Adrenal gland (tissue), 19 donors: ENCODE measurements at places on chromosomes 1 and 21. TPM values are rescaled to one million over a fixed set of nuclear protein-coding genes. Genes with fewer than 3 reads are reported as not detected.

- no peaks in the 10 kb centered on the region for H3K36me3 ChIP-seq
- peaks cover 5% of the 10 kb centered on the region for H3K4me1 ChIP-seq
- no peak overlapping the region for H3K4me3 ChIP-seq
- H3K27me3 ChIP-seq = no peaks in the 10 kb centered on the region
Measured at GRCh38 chr1:181504399-181504842, 21.1 kb downstream of the CACNA1E start.

- no peak for DNase-seq
- no peak overlapping the region for H3K4me3 ChIP-seq
- H3K27me3 ChIP-seq = no peaks in the 10 kb centered on the region
- no peak overlapping the region for H3K27ac ChIP-seq
- H3K36me3 ChIP-seq = peaks cover 29% of the 10 kb centered on the region
Measured at GRCh38 chr21:32378956-32379355, 13.9 kb downstream of the URB1 start.

DNA sequence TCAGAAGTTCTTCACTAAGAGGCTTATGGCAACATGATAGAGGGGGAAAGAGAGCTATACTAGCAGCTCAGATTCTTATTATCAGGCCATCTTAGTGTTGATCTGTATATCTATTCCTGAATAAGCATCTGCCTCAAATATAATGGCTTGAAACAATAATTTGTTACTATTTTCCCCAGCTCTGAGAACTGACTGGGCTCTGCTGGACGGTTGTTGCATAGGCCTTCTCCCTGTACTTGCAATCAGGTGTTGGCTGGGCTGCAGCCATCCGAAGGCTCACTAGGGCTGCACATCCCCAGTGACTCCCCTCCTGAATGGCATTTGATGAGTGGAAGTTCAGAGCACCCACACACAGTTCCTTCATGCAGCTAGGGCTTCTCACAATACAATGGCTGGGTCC is 116.0 kb downstream of the PROX1 start:
- H3K4me1 ChIP-seq = no peaks in the 10 kb centered on the region
- no peak overlapping the region for H3K4me3 ChIP-seq
- no peaks in the 10 kb centered on the region for H3K36me3 ChIP-seq
- DNase-seq = no peak
- no peak overlapping the region for H3K27ac ChIP-seq
- no peaks in the 10 kb centered on the region for H3K27me3 ChIP-seq

DNA sequence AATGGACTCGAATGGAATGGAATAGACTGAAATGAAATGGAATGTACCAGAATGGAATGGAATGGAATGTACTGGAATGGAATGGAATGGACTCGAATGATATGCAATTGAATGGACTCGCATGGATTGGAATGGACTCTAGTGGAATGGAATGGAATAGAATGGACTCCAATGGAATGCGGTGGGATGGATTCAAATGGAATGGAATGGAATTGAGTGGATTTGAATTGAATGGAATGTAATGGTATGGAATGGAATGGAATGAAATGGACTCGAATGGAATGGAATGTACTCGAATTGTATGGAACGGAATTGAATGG is 99.6 kb upstream of the FBXO28 start:
- H3K4me1 ChIP-seq = no peaks in the 10 kb centered on the region

DNA sequence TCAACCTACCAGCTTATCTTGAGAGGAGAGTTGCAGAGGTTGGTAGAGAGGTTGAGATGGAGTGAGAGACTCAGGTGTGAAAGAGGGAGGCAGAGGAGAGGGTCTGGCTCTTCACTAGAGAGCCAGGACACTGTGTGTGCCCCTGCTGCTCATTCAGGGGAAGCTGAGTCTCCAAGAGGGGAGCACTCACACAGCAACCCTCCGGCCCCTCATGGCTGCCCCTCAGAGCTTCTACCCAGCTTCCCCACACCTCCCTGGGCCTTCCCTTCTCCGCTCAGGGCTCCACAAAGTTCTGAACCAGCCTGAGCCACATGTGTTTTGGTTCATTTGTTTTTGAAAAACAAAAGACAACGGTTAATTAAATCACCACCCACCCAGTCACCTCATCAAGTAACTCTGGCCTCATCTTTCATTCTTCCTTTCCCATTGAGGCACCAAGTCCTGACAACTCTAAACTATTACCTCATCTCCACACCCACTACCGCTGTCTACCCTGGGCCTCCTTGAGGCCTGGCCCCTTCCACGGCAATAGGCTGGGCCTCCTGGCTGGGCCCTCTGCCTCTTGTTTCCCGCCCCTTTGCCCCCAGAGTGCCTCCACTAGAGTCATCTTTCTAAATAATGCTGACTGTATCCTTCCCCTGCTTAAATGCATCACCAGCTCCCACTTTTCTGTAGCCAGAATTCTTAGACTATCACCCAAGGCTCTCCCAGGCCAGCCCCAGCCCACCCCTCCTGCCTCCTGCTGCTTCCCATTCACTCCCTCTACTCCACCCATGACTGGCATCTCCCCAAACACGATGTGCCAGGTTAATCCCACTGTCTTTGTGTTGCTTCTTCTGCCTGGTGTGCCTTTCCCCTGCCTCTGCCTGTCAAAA is 33.0 kb downstream of the TNNT2 start:
- no peaks in the 10 kb centered on the region for H3K36me3 ChIP-seq
- no peak overlapping the region for H3K4me3 ChIP-seq
- no peaks in the 10 kb centered on the region for H3K4me1 ChIP-seq

GRCh38 chr1:224245188-224245587 is 62.1 kb downstream of the DEGS1 start:
- H3K4me3 ChIP-seq = no peak overlapping the region
- H3K36me3 ChIP-seq = no peaks in the 10 kb centered on the region
- H3K4me1 ChIP-seq = no peaks in the 10 kb centered on the region
- no peak overlapping the region for H3K27ac ChIP-seq
- DNase-seq = peak; percentile 70

- no peak overlapping the region for H3K4me3 ChIP-seq
- no peaks in the 10 kb centered on the region for H3K27me3 ChIP-seq
- peak; percentile 14 for DNase-seq
Measured at GRCh38 chr1:98388441-98388840, 273.1 kb upstream of the SNX7 start.

GRCh38 chr21:45177039-45177438 is 102.7 kb downstream of the ADARB1 start:
- no peak for DNase-seq
- H3K36me3 ChIP-seq = no peaks in the 10 kb centered on the region
- H3K4me3 ChIP-seq = no peak overlapping the region

GRCh38 chr1:245953876-245954660 is 553.0 kb downstream of the SMYD3 start:
- no peak for DNase-seq
- no peaks in the 10 kb centered on the region for H3K27me3 ChIP-seq
- H3K36me3 ChIP-seq = no peaks in the 10 kb centered on the region
- no peaks in the 10 kb centered on the region for H3K4me1 ChIP-seq
- peak overlapping the region; percentile 29 for H3K27ac ChIP-seq

- H3K36me3 ChIP-seq = no peaks in the 10 kb centered on the region
- no peak overlapping the region for H3K27ac ChIP-seq
- DNase-seq = no peak
Measured at GRCh38 chr1:14606632-14607031, 8.1 kb downstream of the KAZN start.

GRCh38 chr1:172834609-172835008 is 175.7 kb downstream of the FASLG start:
- H3K36me3 ChIP-seq = no peaks in the 10 kb centered on the region
- no peak for DNase-seq
- H3K4me1 ChIP-seq = no peaks in the 10 kb centered on the region
- H3K27ac ChIP-seq = no peak overlapping the region
- H3K4me3 ChIP-seq = no peak overlapping the region

- no peak overlapping the region for H3K4me3 ChIP-seq
- no peak overlapping the region for H3K27ac ChIP-seq
- no peaks in the 10 kb centered on the region for H3K27me3 ChIP-seq
- no peak for DNase-seq
- H3K4me1 ChIP-seq = no peaks in the 10 kb centered on the region
- no peaks in the 10 kb centered on the region for H3K36me3 ChIP-seq
Measured at GRCh38 chr1:197472141-197472540, 204.1 kb downstream of the CRB1 start.

DNA sequence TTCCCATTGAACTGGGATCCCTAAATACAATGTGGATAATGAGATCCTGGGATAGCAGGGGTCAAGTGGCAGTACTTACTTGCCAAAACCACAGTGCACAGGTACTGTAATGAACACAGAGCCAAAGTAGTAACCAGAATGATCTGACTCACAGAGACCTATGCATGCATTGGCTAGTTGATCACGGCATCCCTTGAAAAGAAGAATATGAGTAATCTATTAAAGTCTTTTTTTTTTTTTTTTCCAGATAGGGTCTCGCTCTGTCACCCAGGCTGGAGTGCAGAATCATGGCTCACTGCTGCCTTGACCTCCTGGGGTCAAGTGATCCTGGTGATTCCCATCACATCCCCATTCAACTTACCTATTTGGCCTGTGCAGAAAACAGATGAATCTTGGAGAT is 29.4 kb upstream of the EIF4G3 start:
- H3K27ac ChIP-seq = no peak overlapping the region
- no peak overlapping the region for H3K4me3 ChIP-seq
- DNase-seq = no peak
- H3K27me3 ChIP-seq = no peaks in the 10 kb centered on the region
- H3K4me1 ChIP-seq = no peaks in the 10 kb centered on the region

DNA sequence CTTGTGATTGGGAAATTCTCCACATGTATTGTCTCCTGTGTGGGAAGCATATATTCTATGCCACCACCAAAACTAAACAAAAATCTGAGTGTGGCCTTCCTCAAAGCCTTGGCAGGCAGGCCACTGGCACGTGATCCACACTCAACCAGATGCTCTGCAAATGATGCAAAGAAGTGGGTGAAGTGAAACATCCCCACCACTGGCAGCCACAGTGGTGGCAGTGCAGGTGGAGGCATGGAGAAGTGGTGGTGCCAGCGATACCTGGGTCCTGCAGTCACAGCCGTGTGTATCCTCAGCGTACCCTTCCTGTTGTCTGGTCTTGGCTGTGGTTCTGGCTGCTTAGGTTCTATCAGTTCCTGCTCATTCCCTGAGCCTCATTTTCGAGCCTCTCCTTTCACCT is 65.2 kb downstream of the PLPPR5 start:
- no peak overlapping the region for H3K4me3 ChIP-seq
- no peaks in the 10 kb centered on the region for H3K27me3 ChIP-seq
- no peak for DNase-seq
- H3K27ac ChIP-seq = no peak overlapping the region
- no peaks in the 10 kb centered on the region for H3K36me3 ChIP-seq

DNA sequence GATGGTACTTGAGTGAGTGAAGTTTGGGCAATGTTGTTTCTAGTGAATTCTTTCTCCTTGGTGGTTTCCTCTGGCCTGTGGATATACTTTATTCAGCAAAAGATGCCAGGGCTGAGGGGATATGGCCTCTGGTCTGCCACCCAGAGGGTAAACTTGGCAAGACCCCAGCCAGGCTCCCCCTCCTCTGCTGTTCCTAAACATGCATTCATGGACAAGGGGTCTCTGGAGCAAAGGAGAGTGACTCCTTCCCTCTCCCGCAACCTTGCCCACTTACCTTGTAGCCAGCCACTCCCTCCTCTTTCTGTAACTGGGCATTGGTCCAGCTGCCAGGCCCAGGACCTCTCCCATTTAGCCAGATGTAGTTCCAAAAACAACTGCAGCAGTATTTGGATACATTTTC is 43.8 kb downstream of the RUNX3 start:
- H3K4me3 ChIP-seq = no peak overlapping the region
- no peak for DNase-seq
- H3K4me1 ChIP-seq = no peaks in the 10 kb centered on the region

GRCh38 chr1:235720544-235720943 is 71.0 kb upstream of the GNG4 start:
- no peaks in the 10 kb centered on the region for H3K4me1 ChIP-seq
- no peaks in the 10 kb centered on the region for H3K27me3 ChIP-seq
- H3K4me3 ChIP-seq = no peak overlapping the region
- DNase-seq = no peak

- DNase-seq = no peak
- peaks cover 3% of the 10 kb centered on the region for H3K27me3 ChIP-seq
- no peak overlapping the region for H3K4me3 ChIP-seq
- H3K27ac ChIP-seq = no peak overlapping the region
Measured at GRCh38 chr1:90358448-90358847, 358.7 kb downstream of the BARHL2 start.

DNA sequence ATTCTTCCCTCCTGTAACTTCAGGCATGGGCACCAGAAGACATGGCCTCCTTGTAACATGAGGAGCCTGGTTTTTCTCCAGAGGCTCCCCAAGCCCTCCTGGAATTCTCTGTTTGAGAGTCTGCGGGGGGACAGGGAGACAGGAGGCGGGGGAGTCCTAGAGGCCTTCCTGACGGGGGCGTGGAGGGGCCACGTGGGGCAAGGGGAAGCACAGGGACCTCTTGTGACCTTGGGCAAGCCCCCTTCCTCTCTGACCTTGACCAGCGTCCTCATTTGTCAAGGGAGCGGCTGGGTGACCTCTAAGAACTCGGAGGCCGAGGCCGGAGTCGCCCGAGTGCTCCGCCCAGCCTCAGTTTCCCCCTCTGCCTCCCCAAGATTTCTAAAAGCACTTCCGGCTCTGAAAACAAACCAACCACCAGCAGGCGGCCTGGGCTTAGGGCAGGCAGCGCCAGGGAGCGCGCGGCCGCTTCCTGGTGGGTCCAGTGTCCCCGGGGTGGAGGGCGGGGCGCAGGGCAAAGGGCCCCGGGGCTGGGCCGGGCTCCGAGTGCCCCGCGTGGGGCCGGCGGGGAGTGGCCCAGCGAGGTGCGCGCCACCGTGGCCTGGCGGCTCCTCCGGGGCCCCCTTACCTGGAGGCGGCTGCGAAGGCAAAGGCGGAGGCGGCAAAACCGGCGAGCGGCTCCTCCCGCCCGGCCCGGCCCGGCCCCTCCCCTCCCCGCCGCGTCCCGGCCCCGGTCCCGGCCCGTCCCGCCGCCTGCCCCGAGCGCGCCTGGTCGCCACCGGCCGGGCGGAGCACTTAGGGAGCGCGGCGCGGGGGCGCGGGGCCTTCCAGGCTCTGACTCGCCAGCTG is at the start of gene TMCO4:
TSS of gene TMCO4 (minus strand) at position 687 of the 846 bp plus-strand sequence. CDS start 19,158 bp downstream, outside the sequence.
- H3K4me3 ChIP-seq = peak within 1 kb of the TSS; percentile 28
- no peaks in the 10 kb centered on the region for H3K27me3 ChIP-seq
- peak within 1 kb of the TSS; percentile 64 for H3K27ac ChIP-seq
- no peaks in the 10 kb centered on the region for H3K36me3 ChIP-seq
- H3K4me1 ChIP-seq = peaks cover 9% of the 10 kb centered on the region

DNA sequence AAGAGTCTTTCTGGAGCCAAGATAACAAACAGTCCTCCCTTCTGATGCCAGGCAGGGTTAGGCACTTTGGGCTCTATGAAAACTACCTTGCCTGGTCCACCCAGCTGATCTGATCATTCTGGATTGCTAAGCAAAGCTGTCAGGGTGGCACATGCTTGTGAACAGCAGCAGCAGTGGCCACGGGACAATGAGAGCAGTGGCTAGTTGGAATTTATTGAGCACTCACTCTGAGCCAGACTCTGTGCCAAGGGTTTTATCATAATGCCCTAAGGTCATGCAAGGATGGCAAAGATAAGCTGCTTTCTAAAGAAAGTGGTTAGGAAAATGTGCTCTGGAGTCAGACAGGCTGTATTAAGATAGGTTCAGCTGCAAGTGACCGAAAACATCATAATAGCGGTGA is 390.4 kb upstream of the VAMP3 start:
- DNase-seq = peak; percentile 81
- H3K27ac ChIP-seq = no peak overlapping the region
- no peaks in the 10 kb centered on the region for H3K27me3 ChIP-seq

Gene COA7
- 13.4 TPM for total RNA-seq

Gene MARK1
- total RNA-seq = 3.2 TPM

Gene DSCAM
- total RNA-seq = not detected

Gene ENSA
- total RNA-seq = 95.2 TPM

Gene FCN3
- 40.8 TPM for total RNA-seq

Gene MTARC2
- total RNA-seq = 32.9 TPM

Gene LRRN2
- total RNA-seq = 2.1 TPM
